ENCODE measurements at places on chromosomes 6 and 20. TPM values are rescaled to one million over a fixed set of nuclear protein-coding genes. Genes with fewer than 3 reads are reported as not detected.

DNA sequence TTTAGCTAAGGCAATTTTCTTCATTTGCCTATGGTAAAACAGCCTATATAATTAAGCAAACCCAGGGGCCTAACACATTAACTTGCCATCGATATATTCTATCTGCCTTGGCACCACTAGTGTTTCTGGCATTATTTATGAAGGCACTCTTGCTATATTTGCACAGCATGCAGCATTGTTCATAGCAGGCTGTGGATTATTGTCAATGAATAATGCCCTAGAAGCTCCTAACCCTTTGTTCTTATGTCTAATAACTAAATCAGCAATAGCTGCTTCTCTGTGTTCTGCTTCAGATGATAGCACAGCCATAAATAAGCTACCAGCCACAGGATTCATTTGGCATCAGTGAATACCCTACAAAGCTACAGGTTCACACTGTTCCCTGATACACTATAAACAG lies 254.8 kb upstream of the STXBP5 start:
- peaks cover 25% of the 10 kb centered on the region for H3K4me1 ChIP-seq
- DNase-seq: no peak
- no peak overlapping the region for H3K4me3 ChIP-seq
- no peak overlapping the region for H3K27ac ChIP-seq

GRCh38 chr6:130105996-130106704 lies 87.8 kb downstream of the L3MBTL3 start:
- H3K36me3 ChIP-seq: peaks cover 48% of the 10 kb centered on the region
- H3K4me3 ChIP-seq: no peak overlapping the region
- H3K27ac ChIP-seq: no peak overlapping the region
- H3K27me3 ChIP-seq: peaks cover 10% of the 10 kb centered on the region

GRCh38 chr20:49424536-49424935 lies 57.9 kb downstream of the KCNB1 start:
- peaks cover 4% of the 10 kb centered on the region for H3K4me1 ChIP-seq
- peaks cover 11% of the 10 kb centered on the region for H3K27me3 ChIP-seq
- DNase-seq: no peak
- no peaks in the 10 kb centered on the region for H3K36me3 ChIP-seq
- H3K4me3 ChIP-seq: no peak overlapping the region

The FILIP1 gene
- total RNA-seq: 0.73 TPM

DNA sequence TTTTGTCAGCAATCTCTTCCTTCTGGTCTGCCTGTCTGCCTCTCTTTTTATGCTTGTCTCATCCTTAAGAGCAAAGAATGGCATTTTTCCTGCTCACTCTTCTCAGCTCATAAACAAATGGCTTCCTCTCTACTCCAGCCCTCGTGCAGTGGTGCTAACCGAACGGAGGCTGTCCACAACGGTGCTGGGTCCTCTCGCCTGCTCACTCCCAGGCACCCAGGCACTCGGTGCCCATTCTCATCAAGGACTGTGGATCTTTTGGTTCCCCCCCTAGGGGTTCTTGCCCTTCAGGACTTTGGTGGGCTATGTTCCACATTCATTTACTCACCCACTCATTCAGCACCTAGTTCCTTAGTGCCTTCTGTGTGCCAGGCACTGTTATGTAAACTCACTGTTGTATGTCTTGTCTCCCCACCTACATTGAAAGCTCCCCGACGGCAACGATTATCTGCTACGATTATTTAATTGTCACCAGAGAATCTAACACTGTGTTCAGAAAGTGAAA lies 113.9 kb downstream of the FYN start:
- peaks cover 3% of the 10 kb centered on the region for H3K36me3 ChIP-seq
- no peaks in the 10 kb centered on the region for H3K27me3 ChIP-seq

DNA sequence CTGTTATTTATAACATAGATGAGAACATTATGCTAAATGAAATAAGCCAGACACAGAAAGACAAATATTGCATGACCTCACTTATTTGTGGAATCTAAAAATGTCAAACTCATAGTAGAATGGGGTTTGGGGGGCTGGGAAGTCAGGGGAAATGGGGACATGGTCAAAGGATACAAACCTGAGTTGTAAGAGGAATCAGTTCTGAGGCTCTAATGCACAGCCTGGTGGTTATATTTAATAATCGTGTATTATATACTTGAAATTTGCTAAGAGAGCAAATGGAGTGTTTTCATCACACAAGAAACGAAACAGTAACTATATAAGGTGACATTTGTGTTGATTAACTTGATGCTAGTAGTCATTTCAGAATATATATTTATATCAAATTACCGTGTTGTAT lies 40.8 kb upstream of the GFOD1 start:
- H3K4me1 ChIP-seq: peaks cover 5% of the 10 kb centered on the region
- H3K36me3 ChIP-seq: no peaks in the 10 kb centered on the region
- H3K4me3 ChIP-seq: no peak overlapping the region
- no peak for DNase-seq

- no peak for DNase-seq
- H3K27me3 ChIP-seq: peaks cover 6% of the 10 kb centered on the region
- H3K4me1 ChIP-seq: peaks cover 11% of the 10 kb centered on the region
- no peak overlapping the region for H3K27ac ChIP-seq
- H3K4me3 ChIP-seq: no peak overlapping the region
These were observed 67.4 kb downstream of the UST start for GRCh38 chr6:148814082-148814790.

- no peak overlapping the region for H3K4me3 ChIP-seq
- H3K4me1 ChIP-seq: no peaks in the 10 kb centered on the region
- H3K27ac ChIP-seq: no peak overlapping the region
- peaks cover 11% of the 10 kb centered on the region for H3K27me3 ChIP-seq
- no peaks in the 10 kb centered on the region for H3K36me3 ChIP-seq
These were observed 52.0 kb downstream of the TBXT start for GRCh38 chr6:166115609-166116008.

The ESR1 gene
- not detected for total RNA-seq

The EYS gene
- 0.46 TPM for total RNA-seq

The WFDC12 gene
- total RNA-seq: not detected
